CD4-positive, alpha-beta T cell treated with Interleukin-6 at 100 ng/mL for 8 hours (primary cell): ENCODE measurements at places on chromosomes 11 and 22.

- peak; percentile 14 for DNase-seq
These were observed 1.0 kb upstream of the ZNF143 start for GRCh38 chr11:9459667-9460321.

DNA sequence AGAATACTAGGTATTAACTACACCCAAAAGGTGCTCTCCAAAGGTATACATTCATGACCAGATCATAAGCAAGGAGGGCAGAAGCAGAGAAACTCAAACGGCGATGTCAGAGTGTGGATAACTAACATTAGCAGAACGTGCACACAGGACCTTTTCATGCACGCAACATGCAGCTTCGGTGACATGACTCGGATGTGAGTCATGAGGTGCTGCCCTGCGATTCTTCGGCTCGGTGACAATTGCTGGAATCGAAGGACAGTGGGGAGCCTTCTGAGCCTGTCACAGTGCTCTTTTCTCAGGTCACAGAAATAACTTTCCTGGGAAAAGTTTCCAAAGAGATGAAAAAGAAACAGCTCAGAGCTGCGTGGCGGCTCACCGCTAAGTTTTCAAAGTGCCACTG lies 418.5 kb upstream of the SYN3 start:
- DNase-seq: no peak

DNA sequence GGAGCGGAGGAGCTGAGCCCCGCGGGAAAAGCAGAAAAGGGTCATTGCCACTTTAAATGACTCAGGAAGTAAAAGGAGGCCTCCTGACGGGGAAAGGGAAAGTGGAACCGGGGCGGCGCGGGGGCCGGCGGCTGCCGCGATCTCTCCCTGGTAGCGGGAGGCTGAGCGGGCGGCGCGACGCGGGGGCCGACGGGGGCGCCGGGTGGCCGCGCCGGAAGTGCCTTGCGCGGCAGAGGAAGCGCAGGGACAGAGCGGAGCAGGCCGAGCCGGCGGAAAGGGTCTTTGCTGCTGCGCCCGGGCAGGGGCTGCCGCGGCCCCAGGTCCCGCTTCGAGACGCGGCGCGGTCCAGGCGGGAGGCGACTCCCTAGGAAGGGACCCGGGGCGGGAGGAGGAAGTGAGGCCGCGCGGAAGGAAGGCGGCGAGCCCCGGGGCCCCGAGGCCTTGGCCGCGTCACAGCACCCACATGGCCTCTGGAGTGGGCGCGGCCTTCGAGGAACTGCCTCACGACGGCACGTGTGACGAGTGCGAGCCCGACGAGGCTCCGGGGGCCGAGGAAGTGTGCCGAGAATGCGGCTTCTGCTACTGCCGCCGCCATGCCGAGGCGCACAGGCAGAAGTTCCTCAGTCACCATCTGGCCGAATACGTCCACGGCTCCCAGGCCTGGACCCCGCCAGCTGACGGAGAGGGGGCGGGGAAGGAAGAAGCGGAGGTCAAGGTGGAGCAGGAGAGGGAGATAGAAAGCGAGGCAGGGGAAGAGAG lies at the start of gene TRIM44:
Gene TRIM44 (plus strand): TSS at position 127 of the 759 bp plus-strand sequence. CDS start 337 bp downstream, at position 464.
- DNase-seq: peak; percentile 76

- DNase-seq: no peak
These were observed 80.5 kb downstream of the KCNQ1 start for GRCh38 chr11:2525166-2525861.

DNA sequence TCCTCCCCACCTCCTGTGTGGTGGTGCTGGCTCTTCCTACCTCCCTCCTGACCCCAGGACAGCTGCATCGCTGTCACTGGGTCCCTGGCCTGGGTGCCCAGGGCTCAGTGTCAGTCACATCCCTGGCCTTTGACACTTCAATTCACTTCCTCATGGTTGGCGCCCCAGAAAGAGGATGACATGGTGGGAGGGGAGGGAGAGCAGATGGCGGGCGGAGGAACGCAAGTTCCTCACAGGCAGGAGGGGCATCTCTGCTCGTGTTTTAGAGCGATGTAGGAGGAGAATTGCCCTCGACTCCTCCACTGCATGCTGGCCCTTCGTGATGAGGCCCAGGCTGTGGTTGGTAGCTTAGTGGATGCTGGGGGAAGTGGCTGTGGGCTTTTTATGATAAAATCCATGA lies 35.1 kb upstream of the KRTAP5-7 start:
- no peak for DNase-seq

GRCh38 chr11:9783986-9784385 lies 120.1 kb downstream of the SWAP70 start:
- no peak for DNase-seq

- DNase-seq: no peak
These were observed 253.9 kb downstream of the LARGE1 start for GRCh38 chr22:33666279-33666960.

DNA sequence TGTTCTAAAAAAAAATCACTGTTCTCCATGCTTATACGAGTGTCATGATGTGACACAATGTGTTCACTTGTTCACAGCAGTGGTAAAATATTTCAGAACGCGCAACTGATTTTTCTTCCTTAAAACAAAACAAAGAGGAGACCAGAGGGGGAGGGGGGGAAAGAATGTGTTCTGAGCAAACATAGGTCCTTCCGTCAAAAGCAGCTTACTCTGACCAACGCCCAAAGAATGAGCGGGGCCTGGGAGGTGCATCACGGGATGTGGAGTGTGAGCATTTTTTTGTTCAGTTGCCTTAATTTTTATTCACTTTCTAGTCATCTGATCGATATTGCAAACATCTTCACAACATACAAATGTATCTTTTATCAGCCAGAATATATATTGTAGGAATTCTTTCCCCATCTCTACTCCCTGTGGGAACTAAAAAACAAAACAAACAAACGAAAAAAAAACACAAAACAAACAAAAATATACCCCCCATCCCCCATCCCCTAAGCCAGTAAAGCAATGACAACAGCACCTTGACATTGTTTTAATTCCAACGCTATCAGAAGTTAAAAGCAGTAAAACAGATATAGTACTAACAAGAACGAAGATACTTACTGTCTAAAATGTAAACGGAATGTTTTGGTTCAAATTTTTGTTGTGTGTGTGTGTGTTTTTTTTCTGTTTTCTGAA lies 43.3 kb downstream of the BDNF start:
- no peak for DNase-seq

DNA sequence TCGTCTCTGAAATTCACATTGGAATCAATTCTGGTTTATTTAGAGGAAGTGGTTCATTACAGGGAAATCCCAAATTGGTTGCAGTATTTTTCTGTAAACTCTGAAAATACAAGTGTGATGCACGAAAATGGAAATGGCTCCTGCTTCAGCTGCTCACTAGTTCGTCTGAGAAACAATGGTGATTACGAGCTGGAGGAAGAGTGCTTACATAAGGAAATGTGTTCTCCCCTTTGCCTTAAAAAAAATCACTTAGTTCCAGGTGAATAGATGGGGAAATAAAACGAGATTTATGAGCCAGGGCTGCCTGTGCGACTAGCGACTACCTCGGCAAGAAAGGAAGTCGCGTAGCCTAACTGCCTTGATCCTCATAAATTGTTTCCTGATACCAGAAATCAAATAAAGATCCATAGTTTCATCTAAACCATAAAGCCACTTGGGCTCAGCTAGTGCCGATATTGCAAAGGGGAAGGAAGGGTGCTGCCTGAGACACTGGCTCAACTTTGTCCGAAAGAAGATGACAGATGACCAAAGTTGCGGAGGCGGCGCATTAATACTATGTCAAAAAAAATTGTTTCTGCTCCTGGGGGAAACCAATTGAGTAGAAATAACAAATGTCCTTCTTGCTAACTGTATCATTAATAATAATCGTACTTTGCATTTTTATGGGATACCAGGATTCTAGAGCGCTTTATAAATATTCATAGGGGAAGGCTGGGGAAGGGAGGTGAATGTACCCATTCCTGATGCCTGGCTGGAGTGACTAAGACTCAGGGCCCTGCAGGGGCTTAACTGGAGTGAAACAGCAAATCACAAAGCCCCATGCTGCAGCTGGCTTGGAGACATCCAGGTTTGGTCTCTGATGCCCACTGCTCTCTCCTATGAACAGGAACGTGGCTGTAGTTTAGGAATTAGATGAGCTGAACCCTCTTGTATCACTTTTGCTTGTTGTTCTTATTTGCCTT lies 185.7 kb downstream of the BLID start:
- DNase-seq: no peak

GRCh38 chr22:40218152-40218551 lies 40.4 kb downstream of the TNRC6B start:
- DNase-seq: no peak

- DNase-seq: no peak
These were observed 39.9 kb downstream of the MAML2 start for GRCh38 chr11:96303064-96303463.

GRCh38 chr11:106920899-106921509 lies 97.3 kb downstream of the GUCY1A2 start:
- DNase-seq: no peak

GRCh38 chr11:91264481-91264880 lies 960.1 kb upstream of the FAT3 start:
- DNase-seq: no peak

DNA sequence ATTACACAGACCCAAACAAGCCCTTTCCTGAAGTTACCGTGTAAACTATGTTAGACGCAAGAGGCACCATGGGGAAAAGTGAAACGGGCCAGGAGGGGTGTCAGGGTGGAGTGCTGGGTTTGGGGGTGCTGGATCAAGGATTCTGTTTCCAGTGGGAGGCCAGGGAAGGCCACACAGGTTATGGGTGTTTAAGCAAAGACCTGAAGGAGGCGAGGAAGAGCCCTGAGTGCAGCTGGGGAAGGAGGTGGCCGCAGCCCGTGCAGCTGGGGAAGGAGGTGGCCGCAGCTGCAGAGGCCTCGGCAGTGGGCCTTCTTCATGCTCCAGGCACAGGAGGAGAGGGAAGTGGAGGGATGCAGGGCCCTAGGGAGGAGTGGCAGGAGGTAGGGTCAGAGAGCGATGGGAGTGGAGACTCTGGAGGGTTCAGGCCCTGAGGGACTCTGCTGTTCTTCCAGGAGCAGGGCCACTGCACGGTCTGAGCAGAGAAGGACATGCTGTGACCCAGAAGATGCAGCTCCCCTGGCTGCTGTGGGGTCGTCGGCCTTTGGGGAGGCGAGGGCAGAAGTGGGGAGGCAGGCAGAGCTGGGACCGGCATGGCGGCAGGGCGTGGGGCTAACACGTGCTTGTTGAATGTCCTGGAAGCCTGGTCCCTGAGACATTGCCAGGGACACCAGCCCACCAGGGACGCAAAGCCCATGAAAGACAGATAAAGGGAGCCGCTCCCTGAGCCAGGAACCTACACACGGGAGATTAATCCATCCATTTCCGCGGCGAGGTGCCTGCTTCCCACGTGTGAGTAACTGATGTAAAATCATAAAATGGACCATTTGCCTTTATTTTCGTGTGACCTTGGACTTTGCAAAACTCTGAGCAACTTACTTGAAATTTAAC lies 1049.1 kb downstream of the BRD1 start:
- no peak for DNase-seq

DNA sequence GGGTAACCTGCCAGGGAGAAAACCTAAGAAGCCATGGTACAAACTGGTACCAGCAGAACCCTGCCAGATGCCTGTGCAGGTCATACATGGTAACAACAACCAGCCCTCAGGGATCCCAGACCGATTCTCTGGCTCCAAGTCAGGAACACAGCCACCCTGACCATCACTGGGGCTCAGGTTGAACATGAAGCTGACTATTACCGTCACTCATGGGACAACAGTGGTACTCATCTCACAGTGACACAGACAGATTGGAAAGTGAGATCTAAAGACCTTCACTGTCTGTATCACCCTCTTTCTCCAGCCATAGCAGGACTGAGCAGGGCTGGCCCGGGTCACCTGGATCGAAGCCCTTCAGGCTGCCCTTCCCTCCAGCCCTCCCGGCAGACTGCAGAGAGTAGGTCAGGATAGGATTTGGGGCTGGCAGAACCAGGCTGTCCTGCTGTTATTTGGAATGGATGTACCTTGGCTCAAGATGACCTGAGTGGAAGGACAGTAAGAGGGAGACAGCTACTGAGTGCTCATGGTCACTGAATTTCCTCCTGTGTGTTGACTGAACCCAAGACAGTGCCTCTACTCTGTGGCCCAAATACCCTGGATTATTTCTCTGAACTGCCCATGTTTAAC lies 94.7 kb downstream of the GGTLC2 start:
- DNase-seq: no peak

DNA sequence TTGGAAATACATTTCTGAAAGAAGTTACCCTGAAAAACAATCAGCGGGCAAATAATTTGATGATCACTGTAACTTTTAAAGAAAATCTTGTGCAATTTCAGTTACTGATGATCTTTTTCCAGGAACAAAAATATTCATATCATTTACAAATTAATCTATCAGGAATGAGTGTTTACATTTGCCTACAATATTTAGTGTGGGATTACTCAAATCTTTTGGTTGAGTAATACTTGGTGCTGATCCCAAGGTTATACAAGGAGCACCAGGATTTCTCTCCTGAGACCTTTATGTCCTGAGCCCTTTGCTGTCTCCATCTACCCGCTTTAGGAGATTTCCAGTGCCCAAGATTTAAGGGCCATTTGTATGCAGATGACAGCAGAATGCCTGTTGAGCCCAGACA lies 116.1 kb downstream of the ATXN10 start:
- no peak for DNase-seq
